ENCODE measurements at places on chromosomes 4 and X.

DNA sequence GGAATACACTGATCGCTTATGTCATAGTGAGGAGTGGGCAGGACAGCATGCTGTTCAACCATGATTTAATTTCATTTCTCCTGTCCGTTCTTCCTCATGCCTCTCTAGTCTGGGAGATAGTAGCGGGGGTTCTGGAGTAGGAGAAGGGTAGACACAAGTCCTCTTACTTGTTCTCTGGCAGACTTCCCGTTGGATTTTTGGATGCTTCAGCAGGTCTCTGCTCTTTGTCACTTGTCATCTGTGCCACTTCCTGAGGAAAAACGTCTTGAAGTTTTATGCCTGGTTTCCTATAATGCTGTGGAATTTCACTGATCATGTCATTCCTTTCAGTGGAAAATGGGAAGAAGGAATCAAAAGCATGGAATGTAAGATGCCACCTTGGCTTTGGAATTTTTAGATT lies 154.7 kb downstream of the GATB start:
- no peak for DNase-seq

DNA sequence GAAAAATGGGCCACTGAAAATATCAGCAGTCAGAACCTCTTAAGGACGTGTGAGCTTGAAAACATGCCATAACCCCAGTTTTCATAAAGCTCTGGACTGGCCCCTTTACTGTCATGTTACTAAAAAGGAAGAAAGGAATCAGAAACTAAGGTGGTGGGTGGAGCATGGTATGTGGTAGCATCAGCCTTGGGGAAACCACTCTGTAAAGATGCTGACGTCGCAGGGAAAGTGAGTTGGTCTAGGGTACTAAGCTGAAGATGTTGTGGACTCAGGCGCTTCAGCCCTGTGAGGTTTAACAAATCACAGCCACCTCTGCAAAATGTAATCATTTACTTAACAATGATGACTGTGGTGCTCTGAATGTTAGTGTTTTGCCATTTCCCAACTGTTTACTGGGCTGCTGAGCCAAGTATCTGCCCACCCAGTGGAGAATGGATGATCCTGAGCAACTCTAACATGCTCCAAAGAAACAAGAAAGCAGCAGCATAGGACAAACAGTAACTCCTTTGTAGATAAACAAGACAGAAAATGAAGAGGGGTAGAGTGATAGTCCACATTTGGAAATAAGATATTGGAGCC lies 33.4 kb downstream of the C4orf54 start:
- DNase-seq: no peak

DNA sequence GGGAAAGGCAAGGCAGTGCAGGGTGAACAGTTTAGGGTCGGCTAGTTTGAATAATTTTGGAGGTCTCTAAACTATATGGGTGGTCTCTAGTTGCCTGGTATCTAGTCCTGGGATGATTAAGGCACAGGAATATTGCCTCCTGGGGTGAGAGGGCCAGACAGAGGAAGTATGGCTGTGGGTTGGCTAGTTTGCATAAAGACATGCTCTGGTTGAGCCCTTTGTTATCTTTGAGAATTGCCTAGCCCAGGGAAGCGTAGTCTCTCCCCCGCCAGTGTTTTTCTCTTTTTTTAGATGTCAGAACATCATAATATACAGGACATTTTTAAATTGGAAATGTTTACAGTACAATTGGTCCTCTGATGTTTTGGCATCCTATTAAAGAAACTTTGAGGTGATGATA lies 163.5 kb downstream of the PWWP3B start:
- DNase-seq: no peak

- DNase-seq: no peak
These were observed 44.1 kb upstream of the KDR start for GRCh38 chr4:55169352-55169961.

DNA sequence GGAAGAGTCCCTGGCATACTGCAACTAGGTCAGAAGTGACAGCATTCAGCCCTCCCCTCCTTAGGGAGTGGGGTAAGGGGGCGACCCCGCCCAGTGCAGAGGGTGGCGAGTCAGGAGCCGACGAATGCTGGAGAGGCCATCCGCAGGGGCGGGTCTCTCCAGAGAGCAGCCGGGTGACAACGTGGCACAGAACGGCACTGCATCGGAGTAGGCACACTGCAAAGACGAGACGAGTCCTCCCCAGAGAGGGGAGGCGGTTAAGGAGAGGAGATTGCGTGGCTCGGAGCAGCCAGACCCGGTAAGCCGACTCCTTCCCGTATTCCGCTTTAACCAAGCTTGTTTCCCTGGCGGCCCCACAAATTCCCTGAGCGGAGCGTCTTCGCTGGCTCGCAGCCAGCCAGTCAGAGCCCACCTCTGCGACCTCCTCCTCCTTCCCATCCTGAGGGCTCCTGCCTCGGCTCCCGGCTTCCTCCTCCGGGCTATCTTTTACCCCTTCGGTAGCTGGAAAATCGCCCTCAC lies 54.9 kb downstream of the LINC00632 start:
- no peak for DNase-seq

- DNase-seq: peak; percentile 3
These were observed 837 bp downstream of the CITED1 start for GRCh38 chrX:72304877-72305276.

DNA sequence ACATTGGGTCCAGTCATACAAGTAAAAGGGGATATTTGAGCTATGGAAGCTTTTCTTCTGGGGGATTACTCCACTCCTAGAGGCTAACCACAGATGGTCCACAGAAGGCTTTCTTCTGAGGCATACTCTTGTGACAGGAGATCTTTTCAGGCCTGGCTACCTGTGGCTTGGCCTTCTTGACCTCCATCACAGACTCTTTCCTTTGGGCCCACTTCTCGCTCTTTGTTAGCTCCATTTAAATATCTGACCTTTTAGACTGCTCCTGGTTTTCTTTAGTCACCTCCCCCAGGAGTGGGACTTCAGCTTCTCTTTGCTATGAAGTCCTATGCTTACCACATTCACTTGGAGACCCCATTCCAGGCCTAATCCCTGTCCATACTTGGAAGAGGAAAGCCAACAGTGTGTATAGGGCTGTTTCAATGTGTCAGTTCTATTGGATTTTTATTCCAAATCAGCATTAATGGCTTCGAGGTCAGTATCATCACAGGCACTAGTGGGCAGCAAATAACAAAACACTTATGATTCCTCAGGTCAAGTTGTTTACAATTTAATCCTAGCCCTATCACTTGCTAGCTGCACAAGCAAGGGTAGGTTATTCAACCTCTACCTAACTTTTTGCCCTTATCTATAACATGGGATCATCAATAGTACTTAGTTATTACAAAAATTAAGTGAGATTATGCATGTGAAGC lies 26.3 kb downstream of the GPC3 start:
- no peak for DNase-seq

GRCh38 chr4:96390404-96390803 lies 550.5 kb downstream of the PDHA2 start:
- no peak for DNase-seq

GRCh38 chr4:47882228-47882627 lies 32.2 kb downstream of the NFXL1 start:
- DNase-seq: no peak

GRCh38 chrX:87873347-87873941 lies 355.8 kb downstream of the KLHL4 start:
- DNase-seq: no peak

DNA sequence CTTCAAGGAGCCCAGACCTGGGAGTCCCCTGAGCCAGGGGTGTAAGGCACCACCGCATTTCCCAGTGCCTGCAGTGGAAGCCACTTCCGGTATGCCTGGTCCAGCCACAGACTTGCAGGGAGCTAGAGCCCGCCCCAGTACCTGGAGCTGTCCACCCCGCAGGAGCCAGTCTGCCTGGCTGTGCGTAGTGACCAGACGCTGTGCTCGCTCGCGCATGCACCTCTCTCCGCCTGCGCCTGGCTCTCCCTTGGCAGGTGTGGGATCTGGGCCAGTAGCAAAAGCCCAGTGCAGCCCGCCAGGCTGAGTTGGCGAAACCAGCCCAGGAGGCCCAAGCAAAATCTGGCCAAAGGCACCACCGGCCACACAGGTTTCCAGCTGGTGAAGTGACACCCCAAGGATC lies 973.7 kb upstream of the AGA start:
- no peak for DNase-seq

DNA sequence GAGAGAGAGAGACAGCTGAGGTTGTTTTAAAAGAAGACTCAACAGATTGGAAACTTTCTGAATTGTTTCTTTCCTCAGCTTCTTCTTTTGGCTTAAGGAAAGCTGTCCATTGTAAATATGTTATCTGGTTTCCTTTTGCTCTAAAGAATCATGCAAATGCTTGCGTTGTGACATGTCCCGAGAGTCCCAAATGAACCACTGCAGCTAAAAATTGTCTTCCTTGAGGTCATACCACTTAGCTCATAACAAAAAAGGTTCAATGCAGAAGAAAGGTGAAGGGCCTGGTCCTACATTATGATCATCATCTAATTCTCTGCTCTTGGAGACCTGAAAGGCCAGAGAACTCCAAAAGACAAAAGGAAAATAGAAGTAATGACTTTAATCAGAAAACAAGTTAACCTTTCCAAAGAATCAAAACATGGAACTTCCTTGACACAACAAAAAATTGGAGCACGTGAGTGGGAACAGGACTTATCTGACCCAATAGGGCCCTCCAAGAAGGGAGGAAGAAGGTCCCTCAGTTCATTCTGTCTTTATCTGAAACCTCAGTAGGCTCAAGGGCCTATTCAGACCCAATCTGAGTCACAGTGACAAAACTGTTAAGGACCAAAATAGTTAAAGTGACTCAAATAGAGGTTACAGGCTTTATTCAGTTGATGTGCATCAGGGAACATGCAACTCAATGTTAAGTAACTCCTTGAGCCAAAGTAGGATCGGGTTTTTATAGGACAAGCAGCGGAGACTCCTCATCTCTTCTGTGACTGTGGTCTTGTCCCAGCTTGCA lies 14.7 kb upstream of the VSIG1 start:
- DNase-seq: no peak

- no peak for DNase-seq
These were observed 89.0 kb upstream of the BANK1 start for GRCh38 chr4:101701551-101701950.

GRCh38 chrX:13153796-13154195 lies 109.4 kb upstream of the FAM9C start:
- no peak for DNase-seq

- DNase-seq: no peak
These were observed 116.3 kb downstream of the HS3ST1 start for GRCh38 chr4:11312389-11312788.

GRCh38 chr4:158002173-158002572 lies 170.7 kb downstream of the GASK1B start:
- no peak for DNase-seq

- no peak for DNase-seq
These were observed 70.8 kb upstream of the PACRGL start for GRCh38 chr4:20629186-20630106.

All from natural killer cell (primary cell).